ENCODE measurements at places on chromosomes 13 and 19.

DNA sequence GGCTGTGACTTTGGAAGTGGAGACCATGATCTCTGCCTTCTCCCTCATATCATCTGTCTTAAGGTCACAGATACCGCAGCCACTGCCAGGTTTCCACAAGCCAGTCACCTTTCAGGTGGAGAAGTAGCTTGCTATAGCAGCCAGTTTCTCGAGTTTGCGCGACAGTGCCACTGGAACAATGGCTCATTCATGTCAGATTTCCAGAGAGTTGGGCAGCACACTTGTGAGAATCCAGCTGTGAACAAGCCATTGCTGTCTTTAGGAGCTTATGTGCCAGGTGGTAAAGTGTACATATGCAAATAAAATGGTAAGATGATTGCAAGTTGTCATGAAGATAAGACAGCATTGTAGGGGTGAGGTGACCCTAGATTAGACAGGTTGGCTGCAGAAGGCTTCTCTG, 22.3 kb downstream of the GARRE1 start:
- DNase-seq: no peak

DNA sequence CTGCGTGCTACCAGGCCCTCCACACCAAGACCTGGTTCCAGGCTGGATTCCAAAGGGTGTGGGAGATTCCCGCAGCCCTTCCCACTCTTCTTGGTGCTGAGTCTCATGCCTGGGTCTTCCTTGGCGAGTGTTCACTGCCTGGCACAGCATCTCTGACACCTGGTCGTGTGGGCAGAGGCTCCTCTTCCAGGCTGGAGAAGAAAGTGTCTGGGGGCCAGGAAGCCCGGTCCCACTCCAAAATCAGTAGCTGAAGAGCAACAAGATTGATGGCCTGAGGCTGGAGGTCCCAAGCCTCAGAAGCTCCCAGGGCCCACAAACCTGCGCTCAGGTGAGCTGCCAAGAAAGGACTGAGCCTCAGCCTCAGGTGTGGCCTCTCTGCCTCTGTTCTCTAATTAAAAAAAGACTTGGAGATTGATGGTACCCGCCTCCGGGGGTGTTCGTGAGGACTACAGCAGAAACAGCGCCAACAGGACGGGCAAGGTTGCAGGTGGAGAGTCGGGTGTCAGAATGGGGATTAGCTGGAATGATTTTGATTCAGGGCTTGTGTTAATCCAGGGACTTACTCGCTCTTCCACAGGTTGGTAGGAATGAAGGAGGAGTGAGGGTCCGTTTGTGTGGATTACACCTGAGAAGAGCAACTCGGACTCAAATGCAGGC, 217.5 kb downstream of the TEX29 start:
- DNase-seq: no peak

DNA sequence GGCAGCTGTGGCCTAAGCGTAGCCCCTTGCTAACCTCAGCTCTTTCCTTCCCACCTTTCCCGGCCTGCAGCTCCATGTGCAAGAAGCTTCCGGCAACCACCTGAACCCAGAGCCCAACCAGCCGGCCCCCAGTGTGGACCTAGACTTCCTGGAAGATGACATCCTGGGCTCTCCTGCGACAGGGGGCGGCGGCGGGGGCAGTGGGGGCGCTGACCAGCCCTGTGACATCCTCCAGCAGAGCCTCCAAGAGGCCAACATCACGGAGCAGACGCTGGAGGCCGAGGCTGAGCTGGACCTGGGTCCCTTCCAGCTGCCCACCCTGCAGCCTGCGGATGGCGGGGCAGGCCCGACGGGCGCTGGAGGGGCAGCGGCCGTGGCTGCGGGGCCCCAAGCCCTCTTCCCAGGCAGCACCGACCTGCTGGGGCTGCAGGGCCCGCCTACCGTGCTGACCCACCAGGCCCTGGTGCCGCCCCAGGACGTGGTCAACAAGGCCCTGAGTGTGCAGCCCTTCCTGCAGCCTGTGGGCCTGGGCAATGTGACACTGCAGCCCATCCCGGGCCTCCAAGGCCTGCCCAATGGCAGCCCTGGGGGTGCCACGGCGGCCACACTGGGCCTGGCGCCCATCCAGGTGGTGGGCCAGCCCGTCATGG, 33.8 kb upstream of the EHD2 start:
- no peak for DNase-seq

- DNase-seq: no peak
Measured at GRCh38 chr13:26861941-26862340, 101.4 kb upstream of the GPR12 start.

DNA sequence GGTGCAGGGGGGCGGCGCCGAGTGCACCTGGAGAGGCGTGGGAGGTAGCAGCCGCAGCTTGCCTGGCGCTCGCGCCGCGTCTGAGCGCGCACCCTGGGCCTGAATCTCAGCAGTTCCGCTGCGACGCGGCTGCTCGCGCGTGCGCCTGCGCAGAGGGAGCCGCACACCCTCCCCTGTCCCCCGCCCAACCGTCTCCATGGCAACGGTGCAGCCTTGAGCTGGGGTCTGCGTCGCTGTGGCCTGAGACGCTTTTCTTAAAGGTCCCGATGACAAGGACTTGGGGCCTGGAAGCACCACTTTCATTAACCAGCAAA, at the start of gene PNMA8B:
PNMA8B (minus strand) TSS at position 82 of the 314 bp plus-strand sequence. CDS start 402 bp downstream, outside the sequence.
- DNase-seq: peak; percentile 76

DNA sequence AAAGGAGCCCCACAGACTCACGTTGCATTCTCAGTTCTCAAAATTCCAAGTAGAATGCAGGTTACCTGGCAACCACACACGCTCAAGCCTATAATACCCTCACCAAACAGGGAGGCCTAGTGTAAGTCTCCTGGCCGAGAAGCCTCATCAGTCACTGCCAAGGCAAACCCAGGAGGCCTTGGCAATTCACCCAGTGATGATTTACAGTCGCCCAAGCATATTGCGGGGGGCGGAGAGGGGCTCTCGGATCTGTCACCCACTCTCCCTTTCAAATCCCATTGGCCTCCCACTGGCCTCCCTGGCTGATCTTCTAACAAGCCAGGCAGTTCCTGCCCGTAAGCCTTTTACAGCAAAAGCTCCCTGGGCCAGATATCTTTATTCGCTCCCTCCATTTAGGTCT, 1.1 kb downstream of the AKAP8L start:
- no peak for DNase-seq

GRCh38 chr13:31944262-31945160, 87.1 kb upstream of the FRY start:
- DNase-seq: no peak

- DNase-seq: peak; percentile 4
Measured at GRCh38 chr19:56253737-56254136, 18.8 kb upstream of the EDDM13 start.

GRCh38 chr13:46468570-46469463, 81.8 kb upstream of the RUBCNL start:
- no peak for DNase-seq

DNA sequence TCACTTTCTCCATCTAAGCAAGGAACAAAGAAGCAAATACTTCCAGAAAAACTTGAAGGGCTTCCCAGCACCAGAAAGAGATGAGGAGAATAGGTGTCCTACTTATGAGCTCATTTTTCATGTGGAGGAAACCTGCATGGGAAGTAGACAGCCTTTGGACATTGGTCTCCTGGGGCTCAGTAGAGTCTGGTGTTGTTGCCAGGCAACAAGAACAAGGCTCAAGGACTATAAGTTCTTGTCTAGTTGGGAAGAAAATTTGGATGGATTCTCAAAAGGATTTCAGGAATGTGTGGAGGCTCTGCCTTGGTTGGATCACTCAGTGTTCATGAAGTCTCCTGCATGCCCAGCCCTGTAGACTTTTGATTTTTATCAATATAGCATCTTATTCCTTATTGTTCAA, 84.5 kb downstream of the MBNL2 start:
- no peak for DNase-seq

GRCh38 chr19:29561601-29562000, 35.8 kb downstream of the VSTM2B start:
- no peak for DNase-seq

- no peak for DNase-seq
Measured at GRCh38 chr19:15045506-15045905, 3.8 kb upstream of the CASP14 start.

DNA sequence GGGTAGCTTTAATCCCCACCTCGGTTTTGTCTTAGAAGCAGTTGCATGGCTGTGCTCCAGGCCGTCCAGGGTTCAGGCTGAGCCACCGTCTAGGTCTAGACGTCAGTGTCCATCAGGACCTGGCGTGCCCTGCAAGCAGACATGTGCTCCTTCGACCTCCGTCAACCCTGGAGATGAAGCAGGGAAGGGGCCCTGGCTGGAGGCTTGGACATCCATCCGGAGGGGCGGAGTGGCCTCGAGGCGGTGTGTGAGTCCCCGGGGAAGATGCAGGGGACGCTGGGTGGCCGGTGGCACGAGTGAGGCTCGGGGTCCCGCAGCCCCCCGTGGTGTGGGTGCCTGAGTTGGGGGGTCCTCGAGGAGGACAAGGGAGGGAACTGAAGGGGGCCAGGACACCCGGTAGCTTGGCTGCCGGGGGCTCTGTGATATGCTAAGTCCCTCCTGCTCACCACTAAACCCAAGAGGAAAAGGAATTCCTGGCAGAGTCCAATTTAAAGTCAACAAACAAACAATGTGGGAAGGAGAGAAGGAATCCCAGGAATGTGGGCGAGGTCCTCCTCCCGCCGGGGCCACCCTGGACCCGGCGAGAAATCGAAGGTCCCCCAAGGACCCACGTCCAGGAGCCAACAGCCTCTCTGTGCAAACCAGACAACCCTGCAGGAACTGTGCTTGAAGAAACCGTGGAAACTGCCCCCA, 14.9 kb upstream of the PTBP1 start:
- no peak for DNase-seq

DNA sequence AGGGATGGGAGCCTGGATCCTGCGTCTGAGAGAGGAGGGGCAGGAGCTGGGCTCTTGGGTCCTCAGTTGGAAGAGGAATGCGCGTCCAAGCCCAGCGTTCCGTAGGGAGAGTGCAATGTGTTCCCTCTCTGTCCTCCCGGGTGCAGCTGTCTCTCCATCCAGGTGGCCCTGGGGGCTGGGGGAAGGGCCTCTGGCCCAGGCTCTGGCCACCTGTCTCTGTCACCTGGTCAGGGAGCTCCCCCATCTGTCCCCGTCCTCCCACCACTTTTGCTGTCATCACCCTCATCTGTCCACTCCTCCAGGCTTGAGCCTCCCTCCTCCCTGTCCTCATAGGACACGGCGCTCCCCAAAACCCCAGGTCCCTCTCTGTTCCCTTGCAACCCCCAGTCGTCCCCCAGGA, 3.7 kb upstream of the SBK2 start:
- DNase-seq: no peak

DNA sequence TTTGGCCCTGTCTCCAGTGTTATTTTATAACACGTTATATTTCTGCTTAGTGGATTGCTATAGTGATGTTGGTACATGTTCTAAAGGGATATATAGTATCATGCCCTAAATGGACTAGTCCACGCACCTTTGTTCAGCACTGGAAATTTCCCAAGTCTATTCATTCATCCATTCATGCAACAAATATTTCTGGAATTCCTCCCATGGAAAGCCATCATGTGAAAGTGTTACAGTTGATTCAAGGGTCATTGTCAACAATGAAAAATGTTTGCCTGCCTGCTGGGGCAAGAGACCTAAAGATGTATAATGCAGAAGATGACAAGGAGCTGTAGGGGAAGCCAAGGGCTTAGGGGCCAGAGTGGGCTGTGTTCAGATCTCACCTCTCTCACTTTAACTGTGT, 10.8 kb upstream of the HSPH1 start:
- DNase-seq: no peak

- DNase-seq: no peak
Measured at GRCh38 chr19:3263866-3264265, 39.4 kb downstream of the CELF5 start.

- DNase-seq: no peak
Measured at GRCh38 chr13:29767006-29767405, 83.4 kb downstream of the UBL3 start.

- DNase-seq: no peak
Measured at GRCh38 chr19:35348911-35349611, 1.4 kb downstream of the FFAR1 start.

- DNase-seq: no peak
Measured at GRCh38 chr19:48878196-48879024, 6.2 kb downstream of the PPP1R15A start.

- no peak for DNase-seq
Measured at GRCh38 chr19:33463199-33463598, 58.4 kb downstream of the PEPD start.

DNA sequence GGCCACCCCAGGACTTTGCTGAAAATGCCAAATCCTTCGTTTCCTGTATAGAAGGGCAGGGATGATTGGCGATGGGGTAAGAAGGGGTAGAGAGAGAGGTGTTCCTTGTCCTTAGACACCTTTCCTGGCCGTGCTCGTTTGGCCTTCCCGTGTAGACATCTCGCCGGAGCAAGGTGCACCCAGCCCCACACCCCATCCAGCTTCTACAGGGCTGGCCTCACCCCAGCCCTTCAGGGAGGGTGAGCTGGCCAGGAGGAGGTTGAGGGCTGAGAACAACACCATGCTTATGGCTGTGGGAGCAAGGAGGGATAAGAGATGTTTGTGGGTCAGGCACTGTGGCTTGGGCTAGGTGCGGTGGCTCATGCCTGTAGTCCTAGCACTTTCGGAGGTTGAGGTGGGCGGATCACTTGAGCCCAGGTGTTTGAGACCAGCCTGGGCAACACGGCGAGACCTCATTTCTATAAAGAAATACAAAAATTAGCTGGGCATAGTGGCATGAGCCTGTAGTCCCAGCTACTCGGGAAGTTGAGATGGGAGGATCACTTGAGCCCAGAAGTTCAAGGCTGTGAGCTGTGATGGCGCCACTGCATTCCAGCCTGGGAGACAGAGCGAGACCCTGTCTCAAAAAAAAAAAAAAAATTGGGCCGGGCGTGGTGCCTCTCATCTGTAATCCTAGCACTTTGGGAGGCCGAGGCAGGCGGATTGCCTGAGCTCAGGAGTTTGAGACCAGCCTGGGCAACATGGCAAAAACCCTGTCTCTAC, 15.5 kb downstream of the SMARCA4 start:
- DNase-seq: no peak

DNA sequence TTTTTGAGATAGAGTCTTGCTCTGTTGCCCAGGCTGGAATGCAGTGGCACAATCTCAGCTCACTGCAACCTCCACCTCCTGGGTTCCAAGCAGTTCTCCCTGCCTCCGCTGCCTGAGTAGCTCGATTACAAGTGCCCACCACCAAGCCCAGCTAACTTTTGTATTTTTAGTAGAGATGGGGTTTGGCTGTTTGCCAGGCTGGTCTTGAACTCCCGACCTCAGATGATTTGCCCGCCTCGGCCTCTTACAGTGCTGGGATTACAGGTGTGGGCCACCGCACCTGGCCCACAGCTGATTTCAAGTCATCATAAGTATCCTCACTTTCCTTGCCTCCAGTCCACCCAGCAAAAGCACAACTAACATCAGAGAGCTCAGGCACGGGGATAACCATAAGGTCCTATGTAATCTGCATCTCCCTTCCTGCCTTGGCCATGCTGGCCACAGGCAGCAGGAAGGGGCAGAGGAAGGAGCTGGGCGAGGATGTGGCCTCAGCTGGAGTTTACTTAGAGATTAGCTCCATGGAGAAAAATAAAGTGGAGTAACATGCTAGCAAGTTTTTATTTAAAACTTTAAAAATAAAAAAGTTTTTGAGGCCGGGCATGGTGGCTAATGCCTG, 22.9 kb upstream of the ADGRE1 start:
- DNase-seq: no peak
